ENCODE measurements at places on chromosomes 1 and 21. TPM values are rescaled to one million over a fixed set of nuclear protein-coding genes. Genes with fewer than 3 reads are reported as not detected.

The TNFSF4 gene
- total RNA-seq: 0.72 TPM

- H3K36me3 ChIP-seq: peaks cover 49% of the 10 kb centered on the region
- peaks cover 4% of the 10 kb centered on the region for H3K4me1 ChIP-seq
- H3K27ac ChIP-seq: peak overlapping the region; percentile 73
- peak; percentile 32 for DNase-seq
- H3K4me3 ChIP-seq: no peak overlapping the region
Measured at GRCh38 chr1:15492596-15492995, 16.7 kb downstream of the CELA2B start.

DNA sequence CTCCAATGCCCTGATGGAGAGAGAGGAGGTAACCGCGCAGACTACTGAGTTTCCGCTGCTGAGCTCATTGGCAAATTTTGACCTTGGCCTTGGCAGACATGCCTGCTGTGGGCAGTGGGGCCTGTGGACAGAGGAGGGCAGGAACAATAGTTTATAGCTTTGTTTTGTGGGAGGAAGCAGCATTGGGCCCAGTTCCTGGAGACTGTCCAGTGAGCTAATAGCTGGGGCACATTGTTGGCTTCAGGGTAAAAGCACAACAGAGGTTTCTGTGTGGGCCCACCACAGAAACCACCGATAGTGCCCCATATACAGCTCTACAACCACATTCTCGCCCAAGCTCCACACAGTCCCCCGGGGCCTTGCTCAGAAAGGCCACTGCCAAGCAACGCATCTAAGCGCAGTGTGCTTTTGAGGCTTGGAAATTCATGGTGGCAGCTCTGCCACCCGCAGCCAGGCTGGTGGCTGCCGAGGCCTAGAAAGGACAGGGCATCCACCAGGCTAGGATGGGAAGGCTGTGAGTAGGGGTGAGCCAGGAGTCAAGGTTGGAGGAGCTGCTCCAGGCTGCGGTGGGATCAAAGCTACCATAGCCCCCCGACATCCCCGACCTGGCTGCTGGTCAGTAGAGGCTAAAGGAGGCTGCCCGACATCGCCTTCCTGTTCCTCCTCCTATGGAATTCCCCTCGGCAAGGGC lies 43.2 kb downstream of the NEK2 start:
- no peak overlapping the region for H3K4me3 ChIP-seq
- H3K27me3 ChIP-seq: no peaks in the 10 kb centered on the region
- no peaks in the 10 kb centered on the region for H3K36me3 ChIP-seq

The TAL1 gene
- total RNA-seq: 2.7 TPM

The SLC6A9 gene
- 0.32 TPM for total RNA-seq

GRCh38 chr1:7313081-7313546 lies 458.0 kb upstream of the VAMP3 start:
- DNase-seq: no peak
- H3K27ac ChIP-seq: no peak overlapping the region
- H3K36me3 ChIP-seq: no peaks in the 10 kb centered on the region

DNA sequence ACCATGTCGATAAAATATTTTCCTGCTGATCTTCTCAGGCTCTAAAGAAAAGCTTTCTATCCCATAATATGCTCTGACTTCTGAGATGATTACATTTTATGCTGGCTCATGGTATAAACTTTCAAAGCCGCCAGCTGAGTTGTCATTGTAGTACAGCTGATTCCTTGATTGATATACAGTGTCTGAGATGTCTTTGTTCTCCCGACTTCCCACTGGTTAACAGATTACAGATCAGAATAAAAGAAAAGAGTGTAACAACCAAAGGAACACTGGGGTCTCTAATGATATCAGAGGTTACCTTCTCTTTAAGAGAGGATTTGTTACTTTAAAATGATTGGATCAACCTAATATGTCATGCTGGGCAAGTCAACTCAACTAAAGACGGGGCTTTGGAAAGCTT lies 485.4 kb upstream of the LRRC7 start:
- H3K4me3 ChIP-seq: no peak overlapping the region
- no peak for DNase-seq
- H3K27ac ChIP-seq: no peak overlapping the region
- no peaks in the 10 kb centered on the region for H3K27me3 ChIP-seq

DNA sequence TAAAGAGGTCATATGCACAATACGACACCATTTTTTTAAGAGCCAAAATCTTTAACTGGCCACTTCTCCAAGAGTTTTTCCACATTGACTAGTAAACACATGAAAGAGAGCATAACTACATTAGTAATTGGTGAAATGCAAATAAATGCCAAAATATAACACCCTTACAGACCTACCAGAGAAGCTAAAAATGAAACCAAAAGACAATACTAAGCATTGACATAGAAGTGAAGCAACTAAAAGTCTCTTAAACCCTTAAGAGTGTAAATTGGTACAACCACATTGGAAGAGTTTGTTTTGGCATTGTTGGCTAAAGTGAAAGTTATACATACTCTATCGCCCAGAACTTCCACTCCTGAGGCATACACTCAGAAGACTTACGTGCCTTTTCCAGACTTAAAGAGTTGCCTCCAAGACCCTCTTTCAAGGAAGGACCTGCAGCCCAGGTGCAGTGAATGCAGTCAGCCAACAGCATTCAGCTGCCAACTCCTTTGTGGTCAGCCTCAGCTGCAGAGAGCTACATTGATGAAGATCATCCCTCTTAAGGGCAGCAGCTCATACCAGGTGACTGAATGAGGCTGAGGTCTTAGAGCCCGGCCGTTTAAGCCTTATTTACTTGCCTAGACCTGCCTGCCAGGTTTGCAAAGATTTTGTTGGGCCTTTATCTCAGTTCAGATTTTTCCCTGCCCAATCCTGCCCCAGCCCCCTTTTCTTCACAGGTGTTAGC lies 839.1 kb upstream of the ADGRL2 start:
- no peak overlapping the region for H3K4me3 ChIP-seq
- no peaks in the 10 kb centered on the region for H3K36me3 ChIP-seq
- no peaks in the 10 kb centered on the region for H3K4me1 ChIP-seq
- no peaks in the 10 kb centered on the region for H3K27me3 ChIP-seq
- no peak for DNase-seq

DNA sequence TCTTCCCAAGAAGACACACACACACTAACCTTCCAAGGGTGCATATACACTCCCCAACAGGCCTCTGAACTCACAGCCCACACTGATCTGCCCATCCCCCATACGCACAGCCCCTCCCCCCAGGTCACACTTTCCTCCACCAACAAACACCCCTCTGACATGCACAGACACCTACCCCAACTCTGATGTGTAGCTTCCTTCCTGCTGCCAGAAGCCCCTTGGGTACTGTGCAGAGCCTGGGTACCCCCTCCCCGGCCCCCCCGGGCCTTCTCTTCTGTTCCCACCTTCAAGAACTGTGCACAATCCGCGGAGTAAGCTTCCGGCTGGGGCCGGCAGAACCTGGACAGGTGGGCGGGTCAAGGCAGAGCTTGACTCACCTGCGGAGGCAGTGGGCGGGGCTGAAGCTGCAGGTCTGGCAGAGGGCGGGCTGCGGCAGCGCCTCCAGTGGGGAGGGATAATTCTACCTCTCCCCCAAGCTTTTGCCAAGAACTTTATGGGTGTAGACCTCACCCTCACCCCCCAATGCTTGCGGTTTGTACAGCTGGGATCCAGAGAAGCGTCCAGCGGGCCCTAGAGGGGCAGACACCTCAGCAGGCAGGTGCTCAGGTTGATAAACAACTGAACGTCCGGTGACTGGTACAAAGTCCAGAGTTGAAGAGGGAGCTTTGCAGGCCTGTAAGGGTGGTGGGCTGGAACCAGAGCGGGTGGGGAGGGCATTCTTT lies at the start of gene C1orf210:
Gene C1orf210, minus strand, starts transcription at position 313 of the 722 bp plus-strand sequence. CDS start 2,311 bp downstream, outside the sequence.
- H3K27me3 ChIP-seq: no peaks in the 10 kb centered on the region
- no peaks in the 10 kb centered on the region for H3K4me1 ChIP-seq
- H3K27ac ChIP-seq: no peak within 1 kb of the TSS
- no peak for DNase-seq
- no peak within 1 kb of the TSS for H3K4me3 ChIP-seq

The KRTAP10-3 gene
- total RNA-seq: not detected

DNA sequence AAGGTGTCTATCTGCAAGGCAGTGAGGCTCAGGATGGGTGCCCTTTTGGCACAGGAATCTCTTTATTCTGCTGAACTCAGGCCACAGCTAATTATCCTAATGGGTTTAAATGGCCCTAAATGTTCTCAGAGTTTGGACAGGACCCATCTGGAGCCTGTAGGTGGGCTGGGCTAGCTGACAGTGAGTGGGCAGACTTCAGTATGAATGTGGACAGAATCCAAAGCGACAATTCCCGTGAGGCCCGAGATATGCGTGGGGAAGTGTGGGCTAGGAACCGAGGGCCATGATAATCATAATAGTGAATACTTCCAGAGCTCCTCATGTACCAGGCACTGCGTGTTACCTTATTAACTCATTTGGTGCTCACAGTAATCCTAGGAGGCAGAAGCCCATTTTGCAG lies 165.3 kb downstream of the GRIK3 start:
- H3K27me3 ChIP-seq: peaks cover 9% of the 10 kb centered on the region
- H3K4me1 ChIP-seq: no peaks in the 10 kb centered on the region
- H3K36me3 ChIP-seq: no peaks in the 10 kb centered on the region
- DNase-seq: no peak
- H3K27ac ChIP-seq: no peak overlapping the region
